Astrocyte (in vitro differentiated cells and primary cell): ENCODE measurements at places on chromosomes 2 and 18. TPM values are rescaled to one million over a fixed set of nuclear protein-coding genes. Genes with fewer than 3 reads are reported as not detected.

Gene TGFA
- total RNA-seq = 0.55 and 1.4 TPM in 2 replicates

Gene EHBP1
- total RNA-seq = 44.1 and 50.4 TPM in 2 replicates

Gene YPEL5
- total RNA-seq = 149 and 162 TPM in 2 replicates

Gene EFEMP1
- 146 and 155 TPM in 2 replicates for total RNA-seq

Gene CIB4
- total RNA-seq = not detected in 2 replicates

Gene PROKR1
- total RNA-seq = 0.05 TPM in 1 of 2 replicates, not detected in the other

Gene MEIS1
- 3.4 and 5.2 TPM in 2 replicates for total RNA-seq

Gene THSD7B
- total RNA-seq = 0.14 and 0.18 TPM in 2 replicates

GRCh38 chr2:54494087-54494486 lies 38.0 kb downstream of the SPTBN1 start:
- H3K27ac ChIP-seq = no peak overlapping the region
- H3K36me3 ChIP-seq = no peaks in the 10 kb centered on the region
- no peak for DNase-seq
- H3K4me1 ChIP-seq = no peaks in the 10 kb centered on the region

- no peaks in the 10 kb centered on the region for H3K4me1 ChIP-seq
- no peaks in the 10 kb centered on the region for H3K36me3 ChIP-seq
- H3K27me3 ChIP-seq = peaks cover 2% of the 10 kb centered on the region
- no peak overlapping the region for H3K4me3 ChIP-seq
- no peak for DNase-seq
These were observed 11.7 kb upstream of the EDAR start for GRCh38 chr2:109000738-109001137.

- H3K27ac ChIP-seq = no peak overlapping the region
- DNase-seq = no peak
- H3K4me3 ChIP-seq = no peak overlapping the region
- H3K4me1 ChIP-seq = no peaks in the 10 kb centered on the region
- H3K36me3 ChIP-seq = no peaks in the 10 kb centered on the region
These were observed 181.5 kb upstream of the ITGA4 start for GRCh38 chr2:181275643-181276070.

GRCh38 chr18:7072593-7072992 lies 45.0 kb downstream of the LAMA1 start:
- no peaks in the 10 kb centered on the region for H3K36me3 ChIP-seq
- H3K4me1 ChIP-seq = no peaks in the 10 kb centered on the region
- no peak overlapping the region for H3K27ac ChIP-seq
- DNase-seq = no peak
- no peaks in the 10 kb centered on the region for H3K27me3 ChIP-seq
- H3K4me3 ChIP-seq = no peak overlapping the region

- no peaks in the 10 kb centered on the region for H3K4me1 ChIP-seq
- peaks cover 47% of the 10 kb centered on the region for H3K27me3 ChIP-seq
- no peak overlapping the region for H3K27ac ChIP-seq
- no peak overlapping the region for H3K4me3 ChIP-seq
- DNase-seq = no peak
These were observed 25.9 kb upstream of the ALPP start for GRCh38 chr2:232352511-232353091.

GRCh38 chr2:99261242-99261641 lies 5.8 kb upstream of the LYG2 start:
- no peak overlapping the region for H3K27ac ChIP-seq
- no peaks in the 10 kb centered on the region for H3K36me3 ChIP-seq
- H3K4me3 ChIP-seq = no peak overlapping the region
- peaks cover 4% of the 10 kb centered on the region for H3K4me1 ChIP-seq
- H3K27me3 ChIP-seq = no peaks in the 10 kb centered on the region

DNA sequence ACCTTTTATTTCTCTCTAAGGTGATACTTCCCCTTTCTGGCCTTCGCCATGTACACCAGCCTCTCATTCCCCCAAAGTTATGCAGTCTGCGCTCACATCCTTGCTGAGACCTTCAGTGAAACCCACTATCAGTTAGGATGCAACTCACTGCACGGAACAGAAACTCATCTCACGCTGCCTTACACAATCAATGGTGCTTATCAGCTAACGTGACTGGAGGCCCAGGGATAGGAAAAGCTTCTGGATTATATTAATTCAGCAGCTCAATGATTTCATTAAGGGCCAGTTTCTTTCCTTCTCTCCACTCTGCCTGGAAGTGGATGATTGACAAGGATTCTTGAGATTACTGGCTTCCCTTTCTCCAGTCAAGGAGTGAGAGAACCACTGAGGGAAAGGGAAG lies 44.8 kb downstream of the CDH2 start:
- H3K4me1 ChIP-seq = peaks cover 14% of the 10 kb centered on the region
- peaks cover 15% of the 10 kb centered on the region for H3K36me3 ChIP-seq
- no peak overlapping the region for H3K27ac ChIP-seq

DNA sequence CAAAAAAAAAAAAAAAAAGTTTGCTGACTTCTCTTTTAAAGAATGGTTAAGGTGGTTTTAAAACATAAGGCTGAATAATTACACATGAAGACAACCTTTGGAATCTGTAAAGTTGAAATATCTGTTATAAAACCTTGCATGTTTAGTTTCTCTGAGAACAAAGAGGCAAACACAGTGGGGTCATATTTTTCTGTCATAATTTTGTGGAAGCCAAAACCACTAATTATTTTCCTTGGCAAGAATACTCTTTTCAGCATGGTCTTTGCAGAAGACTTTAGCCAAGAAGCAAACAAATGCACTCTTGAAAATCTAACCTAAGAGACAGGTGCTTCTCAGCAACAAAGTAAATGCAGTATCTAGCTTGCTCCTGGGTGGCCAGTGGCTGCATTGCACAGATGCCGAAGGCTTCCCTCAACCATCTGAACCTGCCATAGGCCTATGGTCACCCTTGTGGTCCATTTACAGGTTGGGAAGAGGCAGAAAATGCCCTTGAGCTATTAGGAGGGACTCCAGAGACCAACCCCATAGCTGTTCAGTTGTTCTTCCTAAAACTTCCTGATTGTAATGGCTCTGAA lies 44.8 kb downstream of the ZAP70 start:
- no peak overlapping the region for H3K4me3 ChIP-seq
- H3K4me1 ChIP-seq = no peaks in the 10 kb centered on the region
- no peaks in the 10 kb centered on the region for H3K27me3 ChIP-seq

DNA sequence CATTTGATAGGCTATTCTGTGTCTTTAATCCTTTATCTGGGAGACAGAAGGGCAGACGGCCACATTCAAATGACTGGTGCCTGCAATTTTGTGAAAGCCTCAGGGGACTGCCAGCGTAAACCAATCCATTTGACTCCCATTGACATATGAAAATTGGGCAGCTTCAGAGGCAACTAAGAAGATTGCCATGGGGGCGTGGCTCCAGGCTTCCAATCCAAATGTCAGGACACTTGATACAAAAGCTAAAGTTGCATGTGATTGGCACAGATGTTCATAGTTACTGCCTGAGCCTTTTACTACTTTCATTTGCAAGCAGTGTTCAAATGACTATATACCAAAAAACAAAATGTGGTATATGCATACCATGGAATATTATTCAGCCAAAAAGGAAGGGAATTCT lies 42.0 kb downstream of the SPC25 start:
- H3K36me3 ChIP-seq = no peaks in the 10 kb centered on the region
- DNase-seq = no peak
- no peak overlapping the region for H3K4me3 ChIP-seq
- H3K4me1 ChIP-seq = no peaks in the 10 kb centered on the region
- H3K27ac ChIP-seq = no peak overlapping the region

DNA sequence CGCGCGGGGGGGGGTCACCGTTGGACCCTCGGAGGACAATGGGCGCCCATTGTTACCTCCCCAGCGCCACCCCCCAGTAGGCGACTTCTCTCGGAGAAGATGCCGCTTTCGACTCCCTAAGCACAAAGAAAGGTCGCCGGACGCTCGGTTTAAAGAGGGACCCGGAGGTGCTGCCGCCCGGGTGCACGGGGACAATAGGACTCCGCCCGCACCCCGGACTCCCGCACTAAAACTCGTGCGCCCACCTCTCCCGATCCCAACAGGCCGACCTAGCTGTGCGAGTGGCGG lies 318 bp upstream of the CDC42EP3 start:
- peaks cover 47% of the 10 kb centered on the region for H3K4me1 ChIP-seq
- no peak for DNase-seq
- no peaks in the 10 kb centered on the region for H3K27me3 ChIP-seq
- H3K4me3 ChIP-seq = peak overlapping the region; percentile 98
- peaks cover 16% of the 10 kb centered on the region for H3K36me3 ChIP-seq

GRCh38 chr2:233691443-233692433 lies 952 bp upstream of the UGT1A6 start:
- no peak overlapping the region for H3K4me3 ChIP-seq
- peaks cover 2% of the 10 kb centered on the region for H3K27me3 ChIP-seq
- DNase-seq = no peak
- no peaks in the 10 kb centered on the region for H3K36me3 ChIP-seq
- no peaks in the 10 kb centered on the region for H3K4me1 ChIP-seq

DNA sequence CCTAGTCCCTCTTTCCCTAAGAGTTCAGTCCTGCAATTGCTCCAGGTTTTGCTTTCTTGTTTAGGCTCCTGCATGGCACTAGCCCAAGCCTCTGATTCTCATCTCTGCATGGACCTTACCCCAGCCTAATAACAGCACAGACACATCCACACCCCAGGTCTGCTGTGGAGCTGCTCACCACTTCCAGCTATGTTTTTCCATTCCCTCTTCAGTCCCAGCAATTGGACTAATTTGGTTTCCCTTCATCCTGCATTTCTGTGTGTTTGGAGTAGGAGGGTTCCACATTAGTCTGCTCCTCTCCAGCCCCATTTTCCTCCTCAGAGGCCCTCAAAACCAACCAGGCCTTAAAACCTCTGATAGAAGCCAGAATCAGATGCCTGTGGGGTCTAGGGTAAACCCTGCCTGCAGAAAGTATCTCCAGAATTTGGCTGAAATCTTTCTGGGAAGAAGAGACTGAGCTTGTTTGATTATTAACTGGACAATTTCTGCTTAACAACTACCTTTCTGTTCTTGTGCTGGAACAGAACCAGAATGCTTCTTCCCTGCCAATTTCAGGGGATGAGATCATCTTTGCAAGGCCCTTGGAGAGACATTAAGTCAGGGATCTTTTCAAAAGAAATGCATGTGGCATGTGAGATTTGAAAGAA lies 95.9 kb downstream of the GFPT1 start:
- no peak overlapping the region for H3K27ac ChIP-seq
- peaks cover 9% of the 10 kb centered on the region for H3K4me1 ChIP-seq
- H3K36me3 ChIP-seq = no peaks in the 10 kb centered on the region
- peak; percentile 86 for DNase-seq
- no peaks in the 10 kb centered on the region for H3K27me3 ChIP-seq

- no peak for DNase-seq
- no peaks in the 10 kb centered on the region for H3K4me1 ChIP-seq
- H3K4me3 ChIP-seq = no peak overlapping the region
- H3K36me3 ChIP-seq = no peaks in the 10 kb centered on the region
- no peak overlapping the region for H3K27ac ChIP-seq
- no peaks in the 10 kb centered on the region for H3K27me3 ChIP-seq
These were observed 251.3 kb downstream of the FAM210A start for GRCh38 chr18:13474907-13475545.

DNA sequence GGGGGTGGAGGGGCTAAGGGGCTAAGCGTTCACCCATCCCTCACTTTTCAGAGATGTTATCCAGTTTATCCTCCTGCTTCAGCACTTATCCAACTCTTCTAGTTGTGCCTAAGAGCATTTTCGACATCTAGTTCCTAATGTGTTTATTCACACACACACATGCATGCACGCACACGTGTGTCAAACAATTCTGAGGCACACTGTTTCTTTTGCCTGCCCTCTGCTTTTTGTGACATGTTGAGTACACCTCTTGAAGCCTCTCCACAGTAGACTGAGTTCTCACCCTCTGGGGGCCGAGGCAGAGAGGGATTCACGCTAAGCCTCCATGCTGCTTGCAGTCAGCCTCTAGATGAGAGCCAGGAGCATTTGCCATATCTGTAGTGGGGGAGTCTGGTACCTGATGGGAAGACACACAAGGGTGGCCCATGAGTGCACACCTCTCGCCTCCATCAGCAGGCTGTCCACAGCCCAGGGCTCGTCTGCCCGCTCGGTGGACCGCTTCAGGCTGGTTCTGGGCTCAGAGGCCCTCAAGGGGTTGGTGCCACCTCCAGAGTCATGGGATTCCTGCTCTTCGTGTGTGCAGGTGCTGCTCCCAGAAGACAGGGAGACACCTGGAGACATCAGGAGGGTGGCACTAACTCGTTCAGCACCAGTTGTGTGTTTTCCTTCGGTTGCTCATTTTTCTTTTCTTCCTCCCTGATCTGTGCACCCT lies 11.9 kb downstream of the TWIST2 start:
- H3K36me3 ChIP-seq = no peaks in the 10 kb centered on the region
- H3K4me1 ChIP-seq = peaks cover 17% of the 10 kb centered on the region
- DNase-seq = no peak
- no peaks in the 10 kb centered on the region for H3K27me3 ChIP-seq
- H3K27ac ChIP-seq = no peak overlapping the region

- peaks cover 21% of the 10 kb centered on the region for H3K4me1 ChIP-seq
- peak; percentile 33 for DNase-seq
- H3K36me3 ChIP-seq = no peaks in the 10 kb centered on the region
These were observed 159.0 kb upstream of the SETBP1 start for GRCh38 chr18:44521668-44522022.

GRCh38 chr2:236887531-236887930 lies 198.2 kb upstream of the COPS8 start:
- no peaks in the 10 kb centered on the region for H3K36me3 ChIP-seq
- H3K27ac ChIP-seq = peak overlapping the region; percentile 78
- peaks cover 10% of the 10 kb centered on the region for H3K4me1 ChIP-seq
- peak; percentile 67 for DNase-seq

DNA sequence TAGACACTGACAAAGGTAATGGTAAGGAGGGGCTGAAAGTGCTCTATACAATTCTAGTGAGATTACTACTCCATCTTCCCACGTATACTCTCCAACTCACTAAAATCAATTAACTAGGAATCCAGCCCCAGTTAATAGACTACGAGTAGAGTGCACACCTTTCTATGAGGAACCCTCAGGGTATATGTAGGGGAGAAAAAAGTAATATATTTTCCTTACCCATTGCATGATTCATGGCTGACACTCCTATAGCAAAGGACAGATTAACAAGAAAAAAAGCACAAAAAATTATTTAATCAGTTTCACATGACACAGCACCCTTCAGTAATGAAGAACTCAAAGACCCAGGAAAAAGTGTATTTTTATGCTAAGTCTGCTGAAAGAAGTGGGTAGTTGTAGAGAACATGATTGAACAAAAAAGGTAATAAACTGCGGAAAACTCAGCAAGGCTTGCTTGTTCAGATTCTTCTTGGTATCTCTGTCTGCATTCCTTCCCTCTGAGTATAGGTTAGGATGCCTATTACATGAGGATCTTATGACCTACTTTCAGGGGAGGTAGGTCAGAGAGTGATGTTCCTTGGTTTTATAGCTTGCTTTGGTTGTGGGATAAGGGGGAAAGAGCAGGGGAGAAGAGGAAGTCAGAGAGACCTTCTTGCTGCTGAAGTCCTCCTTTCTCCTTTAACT lies 342.0 kb upstream of the DLGAP1 start:
- DNase-seq = no peak
- no peak overlapping the region for H3K27ac ChIP-seq
- H3K4me1 ChIP-seq = no peaks in the 10 kb centered on the region
- H3K4me3 ChIP-seq = no peak overlapping the region
- no peaks in the 10 kb centered on the region for H3K36me3 ChIP-seq
- H3K27me3 ChIP-seq = no peaks in the 10 kb centered on the region

GRCh38 chr18:51150113-51150700 lies 47.3 kb downstream of the MEX3C start:
- H3K27ac ChIP-seq = no peak overlapping the region
- no peaks in the 10 kb centered on the region for H3K36me3 ChIP-seq
- DNase-seq = peak; percentile 57
- H3K4me3 ChIP-seq = no peak overlapping the region
